ENCODE measurements at places on chromosomes 1 and 21.

DNA sequence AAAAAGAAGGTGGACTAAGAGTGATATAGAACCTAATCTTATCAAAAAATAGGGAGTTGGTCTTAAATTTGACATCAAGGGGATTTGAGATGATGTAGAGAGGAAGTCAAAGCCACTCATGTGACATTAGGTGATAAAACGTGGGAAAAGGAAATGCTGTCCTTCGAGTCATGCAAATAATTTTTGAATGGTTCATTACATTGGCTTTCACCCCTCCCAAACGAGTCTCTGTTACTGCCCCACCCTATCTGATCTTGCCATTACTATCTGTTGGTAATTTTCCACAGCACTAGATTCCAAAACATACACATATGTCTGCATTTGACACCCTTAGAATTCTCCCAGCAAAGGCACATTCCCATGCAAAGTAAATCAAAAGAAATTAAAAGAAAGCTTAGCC lies 531.1 kb upstream of the ADAMTS5 start:
- DNase-seq = no peak

DNA sequence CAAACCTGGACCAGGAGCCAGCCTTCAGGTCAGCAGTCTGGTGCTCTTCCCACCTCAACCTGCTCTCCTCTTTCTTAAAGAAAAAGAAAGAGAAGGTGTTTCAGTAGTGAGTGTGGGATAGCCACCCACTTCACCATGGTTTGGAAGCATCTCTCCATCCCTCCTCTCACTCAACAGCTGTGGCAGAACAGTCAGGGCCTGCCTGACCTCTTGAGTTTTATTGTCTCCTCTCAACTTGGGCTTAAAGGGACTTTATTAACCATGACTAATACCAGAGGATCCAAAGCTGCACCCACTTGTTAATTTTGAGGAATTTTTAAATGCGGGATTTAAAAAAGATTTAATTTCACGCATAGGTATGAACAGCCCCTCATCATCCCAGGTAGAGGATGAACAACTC lies 570 bp upstream of the VASH2 start:
- DNase-seq = no peak

DNA sequence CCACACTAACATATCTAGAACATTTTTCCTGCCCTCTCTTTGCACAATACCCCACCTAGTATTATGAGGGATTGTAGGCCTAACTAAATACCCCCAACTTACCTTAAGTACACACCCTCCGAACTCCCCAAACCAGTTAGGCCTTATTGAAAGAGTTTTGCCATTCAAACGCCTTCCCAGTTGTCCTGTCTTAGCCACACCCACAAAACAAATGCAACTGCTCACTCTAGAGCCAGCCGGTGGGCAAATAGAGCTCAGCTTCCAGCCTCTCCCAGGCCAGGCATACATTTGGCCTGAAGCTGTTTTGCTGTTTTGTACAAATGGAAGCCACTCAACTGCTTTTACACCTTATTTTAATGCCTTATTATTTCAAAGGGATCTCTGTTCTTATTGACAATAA lies 224.2 kb upstream of the RUNX1 start:
- no peak for DNase-seq

DNA sequence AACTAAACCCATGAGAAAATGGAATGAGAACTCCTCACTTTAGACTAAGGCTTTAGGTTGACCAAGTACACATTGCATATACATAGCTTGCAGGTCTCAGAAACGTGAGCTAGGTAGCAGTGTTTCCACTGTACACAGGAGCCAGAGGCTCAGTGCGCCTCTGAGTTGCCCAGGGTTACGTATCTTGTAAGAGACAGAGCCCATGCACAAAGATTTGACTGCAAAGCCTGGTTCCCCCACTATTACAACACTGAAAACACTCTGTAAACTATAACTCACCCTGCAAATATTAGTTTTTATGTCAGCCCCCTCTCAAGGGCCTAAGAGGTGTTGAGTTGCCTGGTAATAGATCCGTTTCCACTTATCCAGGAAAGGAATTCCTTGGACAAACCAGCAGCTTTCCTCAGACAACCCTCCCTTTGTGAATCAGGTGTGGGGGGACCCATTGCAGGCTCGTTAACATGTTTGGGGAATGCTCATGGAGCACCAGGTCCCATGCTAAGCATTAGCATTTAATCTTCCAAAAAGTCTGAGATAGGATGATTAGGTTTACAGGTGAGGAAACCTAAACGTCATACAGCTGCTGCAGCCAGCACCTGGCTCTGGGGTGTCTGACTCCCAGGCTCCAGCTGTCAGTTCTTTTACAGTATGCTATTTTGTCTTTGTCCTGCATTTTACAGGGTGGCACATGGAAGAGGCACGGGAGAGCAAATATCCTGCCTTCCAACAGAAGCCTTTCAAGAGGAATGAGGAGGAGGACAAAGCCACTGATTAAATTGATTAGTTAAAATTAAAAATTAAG lies 25.7 kb downstream of the TENT5C start:
- DNase-seq = no peak

DNA sequence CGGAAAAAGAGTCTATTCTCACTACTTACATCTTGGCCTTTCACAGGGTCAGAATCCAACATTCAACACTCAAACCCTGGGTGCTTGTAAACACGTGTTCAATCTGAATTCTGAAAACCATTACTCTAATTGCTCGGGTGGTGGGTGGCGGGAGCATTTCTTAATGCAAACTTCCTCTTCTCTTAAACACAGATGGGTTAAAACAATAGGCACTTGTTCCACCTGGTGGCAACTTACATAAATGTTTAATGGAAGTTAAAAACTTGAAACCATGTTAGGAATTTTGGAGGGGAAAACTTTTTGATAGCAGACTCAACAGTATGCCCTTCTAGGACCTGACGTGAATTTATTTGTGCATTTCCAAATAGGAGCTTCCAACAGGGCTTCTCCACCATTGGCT lies 23.4 kb upstream of the TDRD10 start:
- DNase-seq = peak; percentile 40

- peak; percentile 5 for DNase-seq
Measured at GRCh38 chr1:96834986-96835385, 113.4 kb downstream of the PTBP2 start.

Data from dermis blood vessel endothelial cell (primary cell).